Inflammatory macrophage treated with lipopolysaccharide for 4 hours (primary cell): ENCODE measurements at places on chromosomes 3 and 15.

GRCh38 chr3:15310491-15311370 lies 21.7 kb downstream of the SH3BP5 start:
- no peak for DNase-seq

DNA sequence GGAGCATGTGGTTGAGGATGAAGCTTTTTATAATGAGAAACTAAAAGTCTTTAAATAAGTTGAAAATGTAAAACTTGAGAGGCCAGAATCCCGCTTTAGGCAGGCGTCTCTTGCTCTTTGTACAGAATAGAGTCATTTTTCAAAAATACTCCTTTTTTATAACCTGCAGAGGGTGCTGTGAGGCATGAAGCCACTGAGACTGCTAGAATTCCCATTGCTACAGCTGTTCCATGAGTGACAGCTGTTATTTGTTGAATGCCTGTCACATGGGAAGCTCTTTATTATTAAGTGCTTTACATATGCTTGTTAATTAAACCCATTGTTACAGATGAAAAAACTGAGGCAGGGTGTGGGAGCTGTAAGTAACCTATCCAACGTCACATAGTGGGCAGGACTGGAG lies 18.5 kb downstream of the MINAR1 start:
- no peak for DNase-seq

DNA sequence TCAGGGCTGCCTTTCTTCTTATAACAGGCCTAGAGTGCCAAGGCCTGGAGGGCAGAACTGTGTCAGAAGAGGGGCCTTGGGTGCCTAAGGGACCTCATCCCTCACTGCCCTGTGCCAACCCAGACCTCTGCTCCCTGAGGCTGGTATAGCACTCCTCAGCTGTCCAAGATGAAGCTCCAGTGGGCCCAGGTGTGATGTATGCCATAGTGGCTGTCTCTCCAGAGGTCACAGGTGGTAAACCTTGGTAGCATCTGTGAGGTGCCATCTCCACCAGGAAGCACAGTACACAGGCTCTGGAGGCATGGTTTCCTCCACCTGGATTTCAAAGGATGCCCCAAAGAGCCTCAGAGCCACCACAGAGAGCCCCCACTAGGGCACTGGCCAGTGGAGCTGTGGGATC lies 12.3 kb upstream of the KLHL40 start:
- no peak for DNase-seq

GRCh38 chr15:99439524-99439835 lies 126.3 kb upstream of the MEF2A start:
- DNase-seq, result no peak

GRCh38 chr3:3038201-3038991 lies 71.8 kb downstream of the IL5RA start:
- no peak for DNase-seq

DNA sequence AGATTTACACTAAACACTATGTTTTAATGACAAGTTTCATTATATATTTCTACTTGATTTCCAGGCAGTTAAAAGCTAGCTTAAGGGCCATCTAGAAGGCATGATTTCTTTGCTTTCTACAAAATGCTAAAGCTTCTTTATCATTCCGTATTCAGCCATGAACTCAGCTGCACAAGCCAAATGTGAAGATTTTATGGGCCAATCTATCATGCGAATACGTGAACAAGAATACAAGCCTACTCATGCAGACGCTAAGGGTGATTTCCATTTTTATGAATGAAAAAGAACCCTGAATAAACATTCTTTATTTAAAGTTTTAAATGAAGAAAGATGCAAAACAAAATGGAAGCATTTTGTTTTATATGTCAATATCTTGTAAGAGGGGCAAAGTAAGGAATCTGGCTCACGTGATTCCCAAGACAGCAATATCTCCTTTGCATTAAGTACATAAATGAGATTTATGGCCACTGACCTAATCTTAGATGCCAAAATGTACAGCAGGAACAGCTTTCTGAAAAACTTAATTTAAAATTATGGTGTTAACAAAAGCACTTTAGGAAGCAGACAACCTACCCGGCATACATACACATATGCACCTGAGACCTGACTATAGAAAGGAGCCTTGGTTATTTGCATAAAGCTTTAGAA lies 215.8 kb downstream of the DPH6 start:
- DNase-seq, result no peak

- DNase-seq, result no peak
Observed at GRCh38 chr15:101538177-101538576, 48.7 kb upstream of the PCSK6 start.

DNA sequence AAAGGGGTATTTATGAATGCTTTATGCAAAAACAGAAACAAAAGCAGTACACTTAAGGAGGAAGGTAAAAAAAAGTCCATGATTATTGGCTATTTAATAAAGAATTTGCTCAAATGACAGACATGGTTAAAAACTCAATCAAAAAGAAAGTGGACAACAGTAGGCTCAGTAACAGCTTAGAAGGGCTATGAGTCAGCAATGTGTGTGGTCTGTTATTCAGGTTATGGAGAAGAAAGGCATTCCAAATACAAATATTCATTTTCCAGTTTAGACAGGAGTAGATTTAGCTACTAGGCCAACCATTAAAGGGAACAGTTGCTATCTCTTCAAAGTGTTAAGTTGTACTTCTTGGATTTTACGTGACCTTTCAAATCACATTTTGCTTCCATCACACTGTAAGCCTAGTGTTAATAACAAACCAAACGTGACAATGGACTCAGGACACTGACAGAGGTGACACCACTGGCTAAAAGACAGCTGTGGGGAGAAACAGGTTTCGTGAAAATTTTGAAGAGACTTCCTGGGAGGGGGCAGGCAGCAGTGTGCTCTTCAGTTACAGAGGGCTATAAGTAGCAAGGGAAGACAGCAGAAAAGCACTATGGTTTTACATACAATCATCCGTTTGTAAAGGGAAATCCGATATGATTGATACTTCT lies 41.7 kb upstream of the MYO5C start:
- no peak for DNase-seq

- DNase-seq, result no peak
Observed at GRCh38 chr3:16587047-16587680, 18.1 kb downstream of the DAZL start.

- no peak for DNase-seq
Observed at GRCh38 chr15:94844538-94845389, 613.4 kb downstream of the MCTP2 start.

GRCh38 chr3:151421938-151422337 lies 37.4 kb upstream of the P2RY12 start:
- peak; percentile 22 for DNase-seq

- no peak for DNase-seq
Observed at GRCh38 chr3:94162700-94163099, 99.8 kb downstream of the NSUN3 start.

DNA sequence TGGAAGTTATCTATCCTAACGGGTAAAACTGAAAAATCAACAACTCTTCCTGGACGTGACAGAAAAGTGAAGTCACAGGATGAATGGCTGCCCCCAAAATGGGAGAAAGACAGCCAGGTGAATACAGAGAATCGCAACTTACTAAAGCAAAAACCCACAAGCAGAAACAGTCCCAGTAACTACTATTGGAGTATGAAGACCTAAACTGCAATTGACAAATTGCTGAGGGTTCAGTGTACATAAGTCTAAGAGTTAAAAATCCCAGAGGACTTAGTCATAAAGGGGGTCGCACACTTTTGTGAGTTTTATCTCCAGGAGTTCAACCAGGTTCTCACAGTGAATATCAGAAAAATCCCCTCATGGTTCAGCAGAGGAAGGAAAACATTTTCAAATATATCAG lies 56.8 kb upstream of the IMPG2 start:
- DNase-seq, result no peak

DNA sequence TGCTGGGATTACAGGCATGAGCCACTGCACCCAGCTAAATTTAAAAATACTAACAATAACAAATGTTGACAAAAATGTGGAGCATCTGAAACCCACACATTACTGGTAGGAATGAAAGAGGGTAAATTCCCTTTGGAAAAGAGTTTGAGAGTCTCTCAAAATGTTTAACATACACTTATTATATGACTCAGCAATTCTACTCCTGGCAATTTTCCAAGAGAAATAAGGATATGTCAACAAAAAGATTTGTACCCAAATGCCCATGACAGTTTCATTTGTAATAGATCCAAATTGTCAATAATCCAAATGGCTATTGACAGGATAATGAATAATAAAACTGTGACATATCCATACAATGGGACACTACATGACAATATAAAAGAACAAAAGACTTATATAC lies 9.0 kb downstream of the HCLS1 start:
- DNase-seq, result peak; percentile 12

- no peak for DNase-seq
Observed at GRCh38 chr3:178336336-178336735, 199.9 kb upstream of the KCNMB2 start.

- peak; percentile 67 for DNase-seq
Observed at GRCh38 chr3:13040361-13041074, 32.7 kb downstream of the IQSEC1 start.

- DNase-seq, result peak; percentile 17
Observed at GRCh38 chr3:153829606-153830170, 291.5 kb upstream of the ARHGEF26 start.

DNA sequence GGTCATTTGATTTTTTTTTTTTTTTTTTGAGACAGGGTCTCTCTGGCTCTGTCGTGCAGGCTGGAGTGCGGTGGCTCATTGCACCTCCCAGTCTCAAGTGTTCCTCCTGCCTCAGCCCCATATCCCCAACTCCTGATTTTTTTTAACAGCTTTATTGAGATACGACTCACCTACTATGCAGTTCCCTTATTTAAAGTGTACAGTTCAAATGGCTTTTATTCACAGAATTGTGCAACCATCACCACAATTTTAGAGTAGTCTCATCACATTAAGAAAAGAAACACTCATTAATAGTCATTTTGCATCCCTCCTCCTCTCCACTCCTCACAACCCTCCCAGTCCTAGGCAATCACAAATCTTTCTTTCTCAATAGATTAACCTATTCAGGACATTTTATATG lies 1.9 kb upstream of the TRA2B start:
- DNase-seq, result peak; percentile 37

DNA sequence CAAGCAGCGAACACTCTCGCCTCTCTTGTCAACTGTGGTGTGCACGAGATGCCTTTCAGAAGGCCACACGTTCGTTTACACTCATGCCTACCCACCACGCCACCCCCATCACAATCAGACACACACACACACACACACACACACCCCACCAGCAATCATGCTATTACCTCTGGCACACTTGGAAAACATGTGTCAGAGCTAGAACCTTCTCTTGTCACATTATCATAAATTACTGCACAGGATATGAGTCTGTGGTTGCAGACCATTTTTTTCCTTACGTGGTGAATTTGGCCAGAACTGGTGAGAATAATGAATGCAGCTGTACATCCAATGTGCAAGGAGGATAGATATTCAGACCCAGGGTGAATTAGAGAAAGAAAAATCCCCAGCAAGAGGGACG lies 52.4 kb downstream of the TRIM69 start:
- no peak for DNase-seq

- DNase-seq, result peak; percentile 94
Observed at GRCh38 chr3:195906865-195907683, 1.3 kb downstream of the TNK2 start.

- DNase-seq, result peak; percentile 91
Observed at GRCh38 chr15:22974745-22975144, 5.4 kb downstream of the CYFIP1 start.

DNA sequence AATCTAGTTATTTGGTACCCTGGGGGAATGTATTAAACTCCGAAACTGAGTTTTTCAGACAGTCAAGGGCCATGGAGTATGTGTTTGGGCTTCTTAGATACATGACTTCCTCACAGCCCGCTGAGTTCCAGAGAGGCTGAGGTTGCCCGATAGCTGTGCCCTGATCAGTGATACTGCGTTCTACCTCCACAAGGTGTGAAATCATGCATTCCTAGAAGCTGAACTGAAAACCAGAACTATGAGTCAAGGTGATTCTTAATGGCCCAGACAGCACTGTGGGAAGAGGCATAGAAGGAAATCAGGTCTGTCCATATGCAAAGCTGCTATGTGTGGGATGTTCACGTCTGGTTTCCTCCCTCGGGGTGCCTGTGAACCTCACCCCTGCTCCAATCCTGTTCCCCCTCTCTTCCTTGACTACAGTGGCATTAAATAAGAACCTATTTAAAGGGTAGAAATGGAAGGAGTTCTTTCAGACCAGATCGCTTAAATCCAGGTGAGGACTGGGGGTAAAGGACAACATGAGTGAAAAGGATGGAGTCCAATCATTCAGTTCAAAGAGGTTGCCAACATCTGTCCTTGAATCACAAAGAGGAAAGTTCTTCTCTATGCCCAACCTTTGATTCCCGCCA lies 74.3 kb downstream of the MYO1E start:
- peak; percentile 42 for DNase-seq

DNA sequence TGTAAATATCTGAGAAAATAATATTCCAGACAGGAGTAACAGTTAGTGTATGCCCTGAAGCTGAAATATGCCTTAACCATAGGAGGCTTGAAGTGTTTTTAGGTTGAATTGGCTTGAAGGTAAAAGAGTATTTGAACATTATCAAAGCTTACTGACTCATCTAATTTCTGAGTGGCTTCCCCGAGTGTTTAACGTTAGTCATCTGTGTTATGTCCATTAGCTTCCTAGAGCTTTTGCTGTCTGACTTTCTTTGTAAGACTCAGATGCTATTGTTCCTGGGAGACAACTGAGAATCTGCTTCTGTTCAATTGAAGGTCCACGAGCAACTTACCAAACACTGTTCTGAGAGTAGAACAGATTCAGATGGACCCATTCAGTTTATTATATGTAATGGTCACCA lies 656.8 kb upstream of the NECTIN3 start:
- DNase-seq, result no peak

DNA sequence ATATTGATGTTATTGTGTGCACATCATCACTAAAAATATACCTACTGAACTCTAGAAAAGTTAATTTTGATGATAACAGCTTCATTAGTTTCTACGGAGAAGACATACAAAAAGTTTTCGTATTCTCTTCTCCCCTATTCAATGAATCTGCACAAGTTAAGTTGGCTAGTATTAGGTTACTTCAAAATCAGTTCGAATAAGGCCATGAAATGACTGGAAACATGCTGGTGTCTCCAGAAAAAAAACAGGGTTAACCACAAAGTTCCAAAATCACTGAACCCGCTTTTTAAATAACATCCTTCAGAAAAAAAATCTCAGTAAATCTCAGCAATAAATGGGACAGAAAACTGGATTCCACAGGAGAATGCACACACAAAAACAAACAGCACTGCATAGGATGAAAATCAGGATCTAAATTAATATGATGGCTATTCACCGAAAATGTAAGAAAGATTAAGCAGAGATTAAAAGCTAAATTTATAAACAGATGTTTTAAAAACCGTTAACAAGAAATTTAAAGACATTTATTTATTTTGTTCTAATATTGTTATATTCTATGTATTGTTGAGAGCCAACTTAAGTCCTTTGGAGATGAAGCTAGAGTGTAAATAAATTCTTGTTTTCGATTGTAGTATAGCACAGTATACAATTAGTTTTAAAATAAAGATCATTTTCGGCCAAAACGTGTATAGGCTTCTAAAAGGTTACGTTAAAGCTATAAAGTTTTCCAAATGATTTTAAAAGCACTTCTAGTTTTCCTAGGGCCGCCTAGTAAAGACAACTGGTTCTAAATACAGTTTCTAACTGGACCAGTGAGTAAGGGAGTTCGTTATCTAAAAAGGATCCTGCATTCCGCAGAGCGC lies 1.0 kb downstream of the IGSF11 start:
- no peak for DNase-seq

GRCh38 chr15:80151148-80151547 lies 1.7 kb upstream of the FAH start:
- DNase-seq, result no peak
